ENCODE measurements at places on chromosomes 12 and 14. TPM values are rescaled to one million over a fixed set of nuclear protein-coding genes. Genes with fewer than 3 reads are reported as not detected.

The ACOT6 gene
- not detected for total RNA-seq

The KRT5 gene
- not detected for total RNA-seq

The ITGB7 gene
- total RNA-seq, result 397 TPM

The IKZF4 gene
- total RNA-seq, result 7.2 TPM

The BMP4 gene
- total RNA-seq, result 2.8 TPM

The FOXN4 gene
- total RNA-seq, result not detected

GRCh38 chr12:107454109-107454830, 231.3 kb upstream of the PWP1 start:
- DNase-seq, result no peak
- H3K27me3 ChIP-seq, result no peaks in the 10 kb centered on the region
- H3K4me3 ChIP-seq, result no peak overlapping the region
- H3K36me3 ChIP-seq, result no peaks in the 10 kb centered on the region

DNA sequence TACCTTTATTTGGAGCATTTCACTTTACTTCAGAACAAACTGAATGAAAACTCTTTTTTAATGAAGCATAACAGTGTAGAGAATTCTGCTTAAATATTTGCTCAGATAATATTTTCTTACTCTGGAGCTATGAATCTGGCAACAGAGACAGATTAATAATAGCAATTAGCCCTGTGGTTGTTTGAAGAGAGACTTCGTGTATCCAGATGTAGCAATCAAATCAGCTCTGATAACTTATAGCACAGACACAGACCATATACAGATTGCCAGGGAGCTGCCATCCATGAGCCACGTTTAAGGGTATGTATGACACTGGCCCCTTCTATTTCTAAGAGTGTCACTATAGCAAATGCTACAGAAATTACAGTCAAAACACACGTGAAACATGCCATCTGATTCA, 146.6 kb downstream of the EXOC5 start:
- no peak overlapping the region for H3K4me3 ChIP-seq
- DNase-seq, result no peak
- H3K27ac ChIP-seq, result no peak overlapping the region
- no peaks in the 10 kb centered on the region for H3K27me3 ChIP-seq

DNA sequence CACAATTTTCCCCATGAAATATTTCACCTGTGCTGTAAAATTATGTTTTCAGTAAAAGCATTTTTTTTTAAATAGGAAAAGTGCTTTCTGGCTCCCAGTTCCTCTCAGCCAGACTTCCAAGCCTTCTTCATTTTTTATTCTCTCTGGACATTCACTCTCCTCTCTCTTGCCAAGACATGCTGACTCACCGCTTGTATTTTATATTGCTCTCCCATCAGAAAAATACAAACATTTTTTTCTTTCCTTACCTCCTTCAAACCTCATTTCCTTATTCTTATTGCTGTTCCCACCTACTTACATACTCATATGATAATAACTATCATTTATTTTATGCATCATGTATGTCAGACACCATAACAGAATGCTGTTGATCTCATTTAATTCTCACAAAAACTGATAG, 37.7 kb upstream of the ZNF641 start:
- H3K4me1 ChIP-seq, result no peaks in the 10 kb centered on the region
- H3K27me3 ChIP-seq, result no peaks in the 10 kb centered on the region
- no peaks in the 10 kb centered on the region for H3K36me3 ChIP-seq
- H3K27ac ChIP-seq, result no peak overlapping the region

DNA sequence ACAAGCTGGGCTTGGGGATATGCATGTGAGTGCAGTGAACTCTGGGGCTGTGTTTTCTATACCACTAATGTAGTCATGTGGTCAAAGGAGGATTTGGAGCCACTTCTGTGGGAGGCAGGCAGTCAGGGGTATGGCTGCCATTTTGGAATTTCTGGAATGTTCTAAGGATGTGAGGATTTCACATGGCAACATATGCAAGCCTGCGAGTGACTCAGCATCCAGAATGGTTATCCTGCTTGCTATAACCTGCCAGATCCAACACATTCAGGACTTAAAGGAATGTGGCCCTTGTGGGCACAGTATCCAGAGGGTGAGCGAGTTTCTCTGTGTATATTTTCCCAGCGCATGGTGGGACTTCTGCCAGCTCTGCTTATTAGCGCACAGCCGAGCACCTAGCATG, 249.2 kb upstream of the PWP1 start:
- no peaks in the 10 kb centered on the region for H3K36me3 ChIP-seq
- no peak overlapping the region for H3K27ac ChIP-seq
- no peak overlapping the region for H3K4me3 ChIP-seq

GRCh38 chr14:52735921-52736489, 6.0 kb downstream of the STYX start:
- no peak overlapping the region for H3K27ac ChIP-seq
- H3K4me1 ChIP-seq, result peaks cover 90% of the 10 kb centered on the region
- no peaks in the 10 kb centered on the region for H3K36me3 ChIP-seq
- H3K4me3 ChIP-seq, result no peak overlapping the region

DNA sequence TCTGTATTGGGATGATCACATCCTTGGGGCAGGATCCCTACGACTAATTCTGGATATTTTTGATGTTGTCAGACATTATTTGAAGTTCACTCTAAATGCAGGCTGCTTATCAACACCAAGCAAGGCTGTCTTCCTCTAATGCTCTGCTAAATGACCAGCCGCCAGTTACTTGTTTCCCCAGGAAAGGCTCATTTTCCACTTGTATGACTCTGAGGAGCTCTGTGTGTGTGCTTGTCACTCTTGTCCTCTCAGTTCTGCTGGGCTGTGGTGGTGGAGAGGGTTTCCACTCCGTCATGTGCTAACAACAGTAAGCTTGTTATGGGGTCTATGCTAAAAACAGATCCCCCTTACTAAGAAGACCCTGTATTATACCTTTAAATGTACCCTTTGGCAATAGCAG, 42.1 kb downstream of the ATL1 start:
- DNase-seq, result no peak
- no peak overlapping the region for H3K4me3 ChIP-seq
- no peak overlapping the region for H3K27ac ChIP-seq

DNA sequence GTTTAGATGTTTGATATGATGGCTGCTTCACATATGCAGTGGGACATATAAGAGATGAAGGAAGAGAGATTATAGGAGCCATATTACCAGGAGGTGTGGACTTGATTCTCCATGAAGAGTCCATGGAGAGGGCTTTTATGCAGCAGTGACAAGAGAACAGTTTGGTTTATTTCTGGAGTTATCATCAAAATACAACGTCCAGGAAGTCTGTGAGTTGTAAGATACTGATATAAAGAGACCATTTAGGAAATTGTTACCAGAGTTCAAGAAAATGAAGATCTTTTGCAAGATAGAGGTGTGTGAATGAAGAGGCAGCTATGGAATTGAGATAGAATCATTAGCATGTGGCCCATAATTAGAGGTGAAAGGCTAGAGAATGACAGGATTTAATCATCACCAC, 431.7 kb downstream of the NPAS3 start:
- no peaks in the 10 kb centered on the region for H3K4me1 ChIP-seq
- peaks cover 3% of the 10 kb centered on the region for H3K27me3 ChIP-seq
- H3K36me3 ChIP-seq, result no peaks in the 10 kb centered on the region
- H3K4me3 ChIP-seq, result no peak overlapping the region
